ENCODE measurements at places on chromosomes 16 and 17.
A peak's percentile ranks its signal among the peaks of the same experiment; 100 is the strongest.

DNA sequence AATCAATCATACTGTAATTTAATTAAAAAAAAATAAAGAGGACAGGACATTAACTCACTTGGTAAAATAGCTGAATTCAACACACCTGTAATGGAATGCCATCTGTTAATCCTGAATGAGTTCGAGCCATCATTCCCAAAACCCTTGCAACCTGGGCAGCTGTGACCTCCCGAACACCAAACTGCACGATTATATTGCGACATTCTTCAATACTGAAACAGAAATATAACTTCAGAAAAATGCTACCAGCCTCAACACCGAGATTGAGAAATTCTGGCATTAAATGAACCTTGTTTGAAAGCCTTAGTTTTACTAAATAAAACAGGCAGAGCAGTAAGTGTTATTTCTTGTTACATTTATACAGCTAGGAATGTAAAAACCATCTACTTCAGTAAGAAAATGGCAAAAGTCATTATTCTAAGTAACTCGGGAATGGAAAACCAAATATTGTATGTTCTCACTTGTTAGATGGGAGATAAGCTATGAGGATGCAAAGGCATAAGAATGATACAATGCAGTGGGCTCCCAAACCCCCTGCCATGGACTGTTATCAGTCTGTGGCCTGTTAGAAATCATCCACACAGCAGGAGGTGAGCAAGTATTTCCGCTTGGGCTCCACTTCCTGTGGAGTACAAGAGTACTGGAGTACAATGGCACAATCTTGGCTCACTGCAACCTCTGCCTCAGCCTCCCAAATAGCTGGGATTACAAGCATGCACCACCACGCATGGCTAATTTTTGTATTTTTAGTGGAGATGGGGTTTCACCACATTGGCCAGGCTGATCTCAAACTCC is 46.5 kb downstream of the CNOT1 start:
- no peak for DNase-seq

DNA sequence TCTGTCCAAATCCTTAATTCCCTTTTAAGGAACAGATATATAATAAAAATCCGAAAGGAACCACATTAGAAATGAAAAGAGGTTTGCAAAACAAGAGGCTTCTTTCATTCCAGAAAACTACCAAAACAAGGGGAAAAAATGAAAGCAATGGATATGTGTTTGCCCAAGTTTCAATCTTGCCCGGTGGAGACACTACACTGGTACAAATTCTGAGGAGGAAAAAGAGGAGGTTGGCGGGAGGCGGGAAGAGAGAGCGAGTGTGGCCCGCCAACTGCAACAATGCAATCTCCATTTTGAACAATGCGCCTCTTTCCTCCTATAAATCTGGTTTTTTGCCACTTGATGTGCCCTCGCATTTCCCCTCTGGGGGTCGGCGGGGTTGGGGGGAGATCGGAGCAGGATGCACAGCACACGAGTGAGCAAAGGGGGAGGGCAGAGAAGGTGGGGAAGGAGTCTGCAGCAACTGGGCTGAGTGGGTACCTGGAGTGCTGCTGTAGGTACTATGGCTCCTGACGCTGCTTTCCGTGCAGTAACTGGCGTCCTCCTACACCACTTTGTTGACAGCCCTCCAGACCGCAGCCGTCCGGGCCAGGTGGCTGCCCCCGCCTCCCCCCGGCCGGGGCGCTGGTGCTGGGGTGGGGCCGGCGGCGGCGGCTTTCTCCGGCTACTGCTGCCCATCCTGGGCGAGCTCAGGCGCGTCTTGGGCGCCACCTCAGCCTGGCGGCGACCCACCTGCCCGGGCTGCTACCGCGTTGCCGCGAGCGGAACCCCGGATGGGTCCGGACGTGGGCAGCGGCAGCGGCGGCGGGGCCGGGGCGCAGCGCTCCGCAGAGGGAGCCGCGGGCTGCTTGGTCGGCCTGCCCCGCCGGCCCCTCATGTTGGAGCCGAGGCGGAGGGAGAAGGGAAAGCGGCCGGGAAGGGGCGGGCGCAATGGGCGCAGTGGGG is 93.8 kb upstream of the PLEKHM1 start:
- DNase-seq, result no peak

DNA sequence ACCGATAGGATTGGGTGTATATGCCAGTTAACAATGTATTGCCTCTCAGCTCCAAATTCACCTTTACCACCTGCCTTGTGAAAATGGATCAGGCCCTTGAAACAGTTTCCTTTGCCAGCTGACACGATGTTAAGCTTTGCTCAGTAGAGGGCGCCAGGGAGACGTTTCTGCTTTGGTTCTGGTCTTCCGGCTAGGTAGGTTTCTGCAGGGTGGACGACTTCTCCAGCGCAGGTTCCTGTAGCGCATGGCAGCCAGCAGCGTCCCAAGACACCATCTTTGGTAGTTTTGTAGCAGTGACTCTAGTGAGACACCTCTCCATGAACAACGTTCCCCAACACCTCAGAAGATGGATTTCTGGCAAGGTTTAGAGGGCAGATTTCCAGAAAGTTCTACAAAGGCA is 24.0 kb downstream of the SYCE1L start:
- DNase-seq, result no peak

DNA sequence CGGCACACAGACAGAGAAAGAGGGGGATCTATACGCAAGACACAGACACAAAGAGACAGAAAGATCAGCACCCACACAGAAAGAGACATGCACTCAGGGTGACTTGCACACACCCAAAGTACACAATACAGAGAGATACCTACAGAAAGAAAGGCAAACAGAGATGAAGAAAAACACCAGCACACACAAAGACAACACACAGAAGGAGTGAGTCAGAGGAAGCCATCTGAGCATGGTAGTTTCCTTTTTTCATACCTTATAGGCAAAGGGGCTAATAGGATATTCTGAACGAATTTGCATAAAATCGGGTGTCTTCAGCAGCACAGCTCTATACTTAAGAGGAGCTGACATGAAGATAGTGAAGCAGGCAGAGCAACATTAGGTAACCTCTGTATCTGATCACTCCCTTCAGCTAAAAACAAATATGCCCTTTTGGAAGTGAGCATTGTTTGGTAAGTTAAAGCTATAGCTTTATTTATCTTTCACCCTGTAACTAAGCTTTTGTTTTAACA is 198.6 kb downstream of the AATF start:
- DNase-seq, result no peak

GRCh38 chr17:7838090-7839075 is 4.4 kb downstream of the KDM6B start:
- no peak for DNase-seq

- DNase-seq, result no peak
These were observed 29.5 kb upstream of the BRD7 start for GRCh38 chr16:50398336-50398735.

- DNase-seq, result no peak
These were observed 8.1 kb upstream of the KIFC3 start for GRCh38 chr16:57810197-57811031.

DNA sequence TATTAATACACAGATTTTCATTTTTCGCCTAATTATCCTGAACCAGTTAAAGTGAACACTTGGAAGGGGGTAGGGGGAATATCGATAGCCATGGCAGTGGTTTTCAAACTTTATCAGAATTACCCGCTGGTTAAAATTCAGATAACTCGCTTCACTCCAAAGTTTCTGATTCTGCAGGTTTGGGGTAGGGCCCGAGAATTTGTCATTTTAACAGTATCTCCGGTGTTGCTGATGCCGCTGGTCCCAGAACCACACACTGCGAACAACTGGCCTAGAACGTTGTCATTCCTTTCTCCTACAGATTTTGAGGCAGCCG is 313 bp upstream of the NSRP1 start:
- DNase-seq, result no peak

GRCh38 chr17:19723964-19724363 is 7.6 kb upstream of the SLC47A2 start:
- no peak for DNase-seq

DNA sequence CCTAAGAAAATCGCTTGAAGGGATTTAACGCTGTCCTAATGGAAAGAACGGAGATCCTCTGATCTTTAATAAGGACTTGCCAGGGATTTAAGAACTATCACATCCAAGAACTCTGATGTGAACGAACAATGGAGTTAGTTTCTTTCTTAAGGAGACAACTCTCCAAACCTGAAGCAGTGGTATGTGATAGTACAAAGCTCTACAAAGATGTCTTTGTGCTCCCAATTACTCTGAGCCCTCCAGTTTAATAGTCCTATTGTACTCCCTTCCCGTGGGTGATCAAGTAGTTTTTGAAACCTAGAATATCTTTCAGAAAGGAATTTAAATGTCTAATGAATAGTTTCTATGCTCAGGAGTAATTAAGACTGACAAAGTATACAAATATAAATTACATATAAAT is 123.8 kb downstream of the FTO start:
- no peak for DNase-seq

DNA sequence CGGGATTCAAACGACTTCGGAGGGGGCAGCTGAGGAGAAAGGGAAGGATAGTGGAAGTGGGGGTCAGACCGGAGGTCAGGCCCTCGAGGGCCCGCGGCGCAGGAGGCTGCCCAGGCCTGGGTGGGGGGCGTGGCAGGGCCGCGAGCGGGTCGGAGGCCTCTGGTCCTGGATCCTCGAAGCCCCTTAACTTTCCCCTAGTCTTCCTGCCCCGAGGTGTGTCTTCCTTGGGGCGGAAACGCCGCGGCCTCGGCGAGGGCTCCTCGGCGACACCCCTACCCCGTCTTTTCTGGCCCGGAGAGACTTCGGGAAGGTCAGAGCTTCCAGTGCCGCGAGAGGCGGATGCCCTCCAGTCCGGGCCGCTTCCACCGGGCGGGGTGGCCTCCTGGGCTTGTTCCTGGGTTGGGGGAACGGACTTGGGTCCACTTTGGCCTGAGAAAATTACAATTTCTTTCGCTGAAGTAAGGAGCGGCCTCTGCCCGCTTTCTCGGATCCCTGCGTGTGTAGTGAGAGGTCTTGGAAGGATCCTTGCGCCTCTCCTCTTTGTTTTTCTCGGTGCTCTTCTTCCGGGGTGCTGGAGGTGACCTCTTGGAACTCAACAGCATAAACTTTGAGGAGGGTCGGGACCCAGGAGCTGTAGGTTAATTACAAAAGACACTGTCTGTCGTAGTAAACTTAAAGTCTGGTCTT is 491 bp downstream of the IST1 start:
- no peak for DNase-seq

GRCh38 chr16:66878067-66878466 is 2.2 kb upstream of the PDP2 start:
- no peak for DNase-seq

DNA sequence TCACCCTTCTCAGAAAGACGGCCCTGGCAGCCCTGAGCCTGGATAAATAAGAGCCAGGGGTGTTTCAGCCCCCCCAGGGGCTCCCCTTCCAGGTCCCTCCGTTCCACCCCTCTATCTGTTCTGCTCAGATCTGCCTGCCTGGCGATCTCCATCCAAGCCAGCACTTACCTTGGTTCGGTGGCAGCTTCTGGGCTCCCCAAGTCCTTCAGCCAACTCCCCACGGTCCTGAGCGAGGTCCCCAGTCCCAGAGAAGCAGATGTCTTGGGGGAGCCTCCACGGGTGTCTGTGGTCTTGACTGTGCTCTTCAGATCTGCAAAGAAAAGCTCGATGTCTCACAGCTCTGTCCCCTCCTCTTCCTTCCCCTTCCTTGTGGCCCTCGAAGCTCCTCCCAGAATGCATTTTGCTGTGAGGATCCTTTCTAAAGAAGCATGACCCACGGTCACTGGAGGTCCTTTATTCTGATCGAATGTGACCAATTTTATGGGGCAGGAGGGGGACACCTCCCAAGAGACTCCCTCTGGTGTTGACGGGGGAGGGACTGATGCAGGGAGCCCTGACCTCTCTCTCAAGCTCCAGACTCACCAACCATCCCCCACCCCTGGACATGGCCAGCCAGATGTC is at the start of gene PIK3R6:
TSS of gene PIK3R6 (minus strand) at position 314 of the 621 bp plus-strand sequence. CDS start 17,880 bp downstream, outside the sequence.
- DNase-seq, result no peak

DNA sequence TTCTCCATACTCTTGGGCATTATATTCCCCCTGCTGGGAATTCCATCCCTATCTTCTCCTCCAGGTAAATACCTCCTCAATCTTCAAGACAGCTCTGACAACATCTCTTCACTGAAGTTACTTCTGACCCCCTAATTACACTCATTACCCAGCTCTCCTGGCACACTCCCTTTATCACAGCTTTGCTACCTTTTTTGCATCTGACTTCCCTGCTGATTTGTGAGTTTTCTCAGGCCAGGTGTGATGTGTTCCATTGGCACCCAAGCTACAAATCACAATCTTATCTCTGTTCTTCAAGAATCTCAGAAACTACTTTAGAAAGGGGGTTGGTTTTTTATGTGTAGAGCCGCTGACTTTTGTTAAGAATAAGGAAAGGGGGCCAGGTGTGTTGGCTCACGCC is 14.0 kb downstream of the CLEC19A start:
- DNase-seq, result no peak

- peak; percentile 30 for DNase-seq
These were observed 142.2 kb downstream of the RAB11FIP4 start for GRCh38 chr17:31533546-31534155.

GRCh38 chr16:89437991-89438390 is 52.4 kb downstream of the ANKRD11 start:
- DNase-seq, result no peak

Data from AG09319 (cell line).